Skeletal muscle cell (primary cell): ENCODE measurements at places on chromosomes 12 and 14.
A peak's percentile ranks its signal among the peaks of the same experiment; 100 is the strongest.

DNA sequence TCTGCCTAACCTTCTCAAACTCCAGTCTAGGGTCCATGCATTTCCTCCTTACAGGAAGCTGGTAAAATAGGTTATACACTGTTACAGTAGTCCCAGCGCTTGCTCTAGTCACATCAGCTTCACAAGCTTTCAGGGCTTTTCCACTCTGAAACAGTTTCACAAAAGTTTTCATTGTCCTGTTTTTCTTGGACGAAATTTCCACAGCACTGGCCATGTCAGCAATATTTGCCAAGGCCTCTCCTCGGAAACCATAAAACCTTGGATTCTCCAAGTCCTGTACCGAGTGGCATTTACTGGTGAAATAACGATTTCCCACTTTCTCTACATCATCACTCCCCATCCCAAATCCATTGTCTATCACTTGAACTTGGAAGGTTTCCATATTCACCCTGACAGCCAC is 2.1 kb downstream of the MLH3 start:
- no peak for DNase-seq

DNA sequence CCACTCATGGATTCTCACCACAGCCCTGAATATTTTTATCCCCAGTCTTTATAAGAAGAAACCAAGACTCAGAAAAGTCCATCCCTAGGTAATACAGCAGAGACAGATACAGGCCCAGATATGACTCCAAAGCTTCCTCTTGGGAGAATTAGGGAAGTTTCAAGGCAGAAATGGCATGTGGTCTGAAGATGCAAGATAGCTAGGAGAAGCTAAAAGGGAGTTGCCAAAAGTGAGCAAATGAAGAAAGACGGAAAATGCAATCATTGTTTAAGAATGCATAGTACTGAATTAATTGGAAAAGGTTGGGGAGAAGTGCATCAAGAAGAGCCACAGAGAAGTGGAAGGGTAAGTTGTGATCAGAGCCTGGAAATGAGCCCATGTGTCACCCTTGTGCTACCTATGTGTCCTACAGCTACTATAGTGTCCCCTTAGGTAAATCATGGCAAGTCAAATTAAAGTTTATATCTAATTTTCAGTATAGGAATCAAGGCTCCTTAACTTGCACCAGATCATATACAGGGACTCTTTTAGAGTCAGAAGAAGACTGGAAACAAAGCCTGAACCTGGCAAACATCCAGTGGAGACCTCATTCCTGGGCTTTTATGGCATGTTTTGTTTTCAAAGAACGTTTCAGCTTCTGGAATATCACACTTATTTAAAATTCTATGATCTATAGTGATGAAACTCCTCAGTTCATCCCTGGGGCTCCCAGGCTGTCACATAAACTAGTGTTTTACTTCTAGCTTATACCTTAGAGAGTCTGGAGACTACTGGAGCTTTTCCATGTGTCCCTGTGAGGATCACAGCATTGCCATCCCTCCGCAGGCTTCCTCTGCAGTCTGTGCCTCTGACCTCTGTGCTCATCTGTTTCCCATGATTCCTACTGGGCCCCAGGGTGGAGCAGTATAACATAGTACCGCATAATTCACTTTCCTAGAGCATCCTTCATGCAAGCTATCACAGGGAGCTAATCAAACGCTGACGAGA is 189.0 kb upstream of the CDKN3 start:
- peak; percentile 31 for DNase-seq

DNA sequence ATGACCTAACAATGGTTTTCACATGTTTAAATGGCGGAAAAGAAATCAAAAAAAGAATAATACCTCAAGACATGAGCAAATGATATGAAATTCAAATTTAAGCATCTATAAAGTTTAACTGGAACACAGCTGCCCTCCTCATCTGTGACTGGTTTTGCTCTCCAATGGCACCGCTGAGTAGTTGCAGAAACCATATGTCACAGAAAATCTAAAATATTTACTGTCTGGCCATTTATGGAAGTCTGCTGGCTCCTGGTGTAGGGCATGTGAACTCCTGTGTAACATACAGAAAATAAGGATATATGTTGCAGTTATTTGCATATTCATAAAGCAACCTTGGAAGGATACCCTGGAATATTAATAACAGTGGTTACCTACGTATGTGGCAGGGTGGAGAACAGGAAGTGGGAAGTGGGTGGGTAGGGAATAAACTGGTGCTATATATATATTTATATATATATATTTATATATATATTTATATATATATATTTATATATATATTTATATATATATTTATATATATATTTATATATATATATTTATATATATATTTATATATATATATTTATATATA is 48.4 kb downstream of the LTBP2 start:
- no peak for DNase-seq

DNA sequence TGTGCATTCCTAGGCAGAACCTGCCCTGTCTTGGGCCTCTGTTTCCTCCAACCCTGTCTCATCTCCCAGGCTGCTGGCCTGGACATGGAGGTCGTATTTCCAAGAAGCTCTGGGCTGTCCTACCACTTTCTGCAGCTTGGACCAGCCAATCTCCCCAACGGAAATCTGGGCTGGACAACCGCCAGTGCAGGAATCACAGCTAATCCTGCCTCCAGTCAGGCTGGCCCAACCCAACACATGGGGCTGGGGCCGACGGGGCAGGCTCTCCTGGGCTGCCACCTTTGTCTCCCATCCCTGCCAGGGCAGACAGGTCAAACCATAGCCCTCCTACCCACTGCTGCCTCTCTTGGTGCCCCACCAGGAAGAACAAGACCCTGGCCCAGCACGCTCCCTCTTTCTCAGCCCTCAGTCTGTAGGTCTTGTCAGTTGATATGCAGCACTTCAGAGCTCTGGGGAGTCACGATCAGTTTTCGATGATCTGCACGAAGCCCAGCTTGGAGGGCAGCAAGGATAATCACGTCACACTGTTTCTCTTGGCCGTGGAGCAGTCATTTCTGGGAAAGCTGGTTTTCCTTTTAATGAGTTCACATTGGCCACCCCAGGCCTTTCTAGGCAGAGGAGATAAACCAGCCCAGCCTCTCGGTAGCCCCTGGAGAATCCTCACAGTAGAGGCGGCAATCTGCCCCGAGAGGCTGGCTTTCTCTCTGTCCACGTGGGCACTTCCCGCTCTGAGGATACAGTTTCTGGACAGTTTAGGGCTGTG is 195.2 kb upstream of the PRMT8 start:
- no peak for DNase-seq

DNA sequence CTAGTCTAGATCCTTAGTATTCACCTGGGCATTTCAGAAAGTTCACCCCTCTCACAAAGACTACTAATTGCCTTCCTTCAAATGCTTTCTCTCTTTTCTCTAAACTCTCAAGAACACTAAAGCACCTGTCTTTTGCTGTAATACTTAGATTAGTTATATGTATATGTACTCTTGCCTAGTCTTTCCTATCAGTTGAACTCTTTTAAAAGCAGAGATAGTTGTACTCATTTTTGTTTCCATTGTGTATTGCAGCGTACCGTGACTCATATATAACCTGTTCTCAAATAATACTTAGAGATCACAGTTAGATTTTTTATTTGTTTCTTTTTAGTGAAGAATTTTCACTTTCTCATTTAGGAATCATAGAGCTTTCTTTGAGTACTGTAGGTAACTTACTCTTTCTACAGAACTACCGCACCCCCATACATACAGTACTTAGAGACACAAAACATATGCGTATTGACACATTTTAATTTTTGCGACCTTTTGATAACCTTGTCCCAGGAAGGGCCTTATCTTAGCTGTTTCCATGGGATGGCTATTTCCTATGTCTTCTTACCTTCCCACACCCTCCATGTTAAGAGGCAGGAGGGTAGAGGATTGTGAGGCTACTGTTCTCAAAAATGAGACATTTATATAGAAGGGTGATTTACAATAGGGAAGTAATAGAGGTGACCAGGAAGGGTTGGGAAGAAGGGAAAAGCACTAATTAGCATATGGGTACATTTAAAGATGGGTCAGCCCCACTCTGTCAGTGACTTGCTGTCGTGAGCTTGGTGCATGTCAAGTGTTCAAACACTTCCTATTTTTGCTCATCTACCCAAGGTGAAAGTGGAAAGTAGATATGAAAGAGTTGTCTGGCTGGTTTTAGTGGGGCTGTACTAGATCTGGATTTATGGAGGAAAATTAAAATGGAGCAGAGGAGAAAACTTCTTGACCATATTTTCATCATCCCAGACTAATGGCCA is 74.3 kb downstream of the PLEKHA5 start:
- no peak for DNase-seq

GRCh38 chr12:3836641-3837040 is 36.6 kb downstream of the PARP11 start:
- DNase-seq = no peak

GRCh38 chr12:26009593-26009992 is 51.1 kb downstream of the RASSF8 start:
- DNase-seq = no peak

DNA sequence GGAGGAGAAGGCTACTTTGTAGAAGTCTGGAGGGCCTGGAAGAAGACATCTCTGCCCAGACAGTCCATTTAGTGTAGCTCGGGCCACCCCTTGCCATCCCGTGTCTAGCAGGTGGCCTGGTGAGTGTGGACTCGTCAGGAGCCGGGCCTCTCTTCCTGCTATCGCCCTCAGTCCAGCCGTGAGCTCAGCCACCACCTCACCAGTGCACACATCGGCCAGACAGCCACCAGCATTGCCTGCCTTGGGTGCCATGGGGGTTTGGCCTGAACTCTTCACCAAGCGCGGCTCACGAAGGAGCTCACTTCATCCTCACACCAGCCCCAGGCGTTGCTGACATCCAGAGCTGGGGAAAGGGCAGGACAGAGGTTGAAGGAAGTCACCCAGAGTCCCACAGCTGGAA is 19.6 kb upstream of the TRAF3 start:
- DNase-seq = no peak

DNA sequence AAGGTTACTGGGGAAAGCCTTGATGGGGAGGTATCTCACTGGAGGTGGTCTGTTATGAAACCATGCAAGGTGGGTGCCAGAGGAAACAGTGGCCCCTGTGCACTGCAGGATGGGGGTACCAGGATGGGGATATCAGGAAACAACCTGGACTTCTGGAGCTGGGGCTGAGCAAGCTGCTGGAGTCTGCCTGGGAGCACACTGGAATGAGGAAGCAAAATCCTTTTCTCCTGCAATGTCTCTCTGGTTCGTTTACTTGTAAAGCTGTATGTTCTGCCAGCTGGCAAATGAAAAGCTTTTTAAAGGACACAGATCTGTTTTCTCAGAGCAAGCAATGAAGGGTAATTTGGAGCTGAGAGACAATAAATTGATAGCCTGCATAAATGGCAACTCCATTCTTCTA is 23.2 kb upstream of the SERPINA1 start:
- no peak for DNase-seq

- DNase-seq = no peak
These were observed 525 bp upstream of the FAR2 start for GRCh38 chr12:29148596-29148910.

- DNase-seq = no peak
These were observed 63.1 kb downstream of the C14orf132 start for GRCh38 chr14:96102081-96102856.

GRCh38 chr14:106622200-106622745 is 1095.9 kb downstream of the TMEM121 start:
- no peak for DNase-seq

DNA sequence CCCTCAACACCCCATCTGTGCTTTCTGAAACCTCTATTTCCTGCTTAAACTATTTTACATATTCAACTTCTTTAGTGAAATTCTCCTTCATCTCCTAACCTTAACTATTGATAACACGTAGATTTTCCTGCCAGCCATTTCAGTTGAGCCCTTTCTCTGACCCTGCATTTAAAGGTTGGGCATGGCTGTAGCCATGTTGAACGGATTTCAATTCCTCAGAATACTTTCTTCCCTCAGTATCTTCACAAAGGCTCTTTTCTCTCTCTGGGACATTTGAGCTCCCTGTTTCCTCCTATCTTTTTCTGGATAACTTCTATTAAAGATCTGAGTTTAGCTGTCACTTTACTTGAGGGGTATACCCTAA is 1.2 kb downstream of the PPHLN1 start:
- no peak for DNase-seq
